HEK293T (cell line): ENCODE measurements at places on chromosomes 1 and 21.

GRCh38 chr21:28592205-28592865, 400.3 kb downstream of the LTN1 start:
- no peak for DNase-seq

GRCh38 chr1:218363141-218363540, 18.0 kb downstream of the TGFB2 start:
- no peak for DNase-seq

GRCh38 chr1:94039871-94040569, 80.9 kb downstream of the ABCA4 start:
- no peak for DNase-seq

- DNase-seq = no peak
These were observed 64.2 kb upstream of the ADAM30 start for GRCh38 chr1:119960501-119960900.

GRCh38 chr1:234756066-234756774, 146.2 kb upstream of the IRF2BP2 start:
- DNase-seq = no peak

DNA sequence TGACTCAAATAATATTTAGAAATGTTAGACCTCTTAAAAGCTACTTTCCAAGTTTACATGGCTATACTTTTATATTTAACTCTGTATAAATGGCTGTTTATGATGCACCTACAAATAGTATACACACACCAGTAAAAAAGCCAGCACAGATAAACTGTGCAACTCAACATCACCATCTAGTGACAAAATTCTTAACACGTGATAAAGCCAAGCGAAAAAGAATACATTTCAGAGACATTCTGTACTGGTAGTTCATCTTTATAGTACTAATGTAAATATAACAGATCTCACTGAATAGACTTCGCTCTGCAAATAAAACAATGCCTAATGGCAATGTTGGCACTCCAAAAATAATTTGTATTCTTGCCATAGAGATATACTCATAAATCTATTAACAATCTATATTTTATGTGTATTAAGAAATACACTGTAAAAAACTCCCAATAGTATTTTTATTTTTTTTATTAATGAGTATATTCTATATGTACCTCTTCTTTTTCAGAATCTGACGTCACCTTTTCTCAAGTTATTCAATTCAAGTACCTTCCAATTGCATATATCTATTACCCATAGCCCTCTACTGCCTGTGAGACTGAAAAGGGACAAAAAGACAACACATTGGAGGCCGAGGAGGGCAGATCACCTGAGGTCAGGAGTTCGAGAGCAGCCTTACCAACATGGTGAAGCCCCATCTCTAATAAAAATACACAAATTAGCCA, 100.2 kb downstream of the DPYD start:
- peak; percentile 14 for DNase-seq

DNA sequence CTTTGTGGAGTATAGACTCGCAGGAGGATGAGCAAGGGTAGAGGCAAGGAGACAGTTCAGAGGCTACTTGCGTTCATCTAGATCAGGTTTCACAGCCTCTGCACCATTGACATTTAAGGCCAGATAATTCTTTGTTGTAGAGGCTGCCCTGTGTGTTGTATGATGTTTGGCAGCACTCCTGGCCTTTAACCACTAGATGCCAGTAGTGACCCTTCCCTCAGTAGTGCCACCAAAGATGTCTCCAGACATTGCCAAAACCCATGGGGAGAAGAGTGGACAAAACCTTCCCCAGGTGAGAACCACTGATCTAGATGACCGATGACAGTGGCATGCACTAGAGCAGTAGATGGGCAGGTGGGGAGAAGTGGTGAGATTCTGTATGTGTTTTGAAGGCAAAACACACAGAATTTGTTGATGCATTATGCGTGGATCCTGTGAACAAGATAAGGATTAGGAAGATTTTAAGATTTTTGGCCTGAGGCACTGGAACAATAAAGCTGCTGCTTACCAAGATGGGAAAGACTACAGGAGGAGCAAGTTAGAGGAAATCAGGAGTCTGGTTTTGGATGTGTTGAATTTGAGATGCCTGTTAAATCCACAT, 9.9 kb upstream of the COG2 start:
- peak; percentile 61 for DNase-seq

- DNase-seq = no peak
These were observed 55.6 kb downstream of the TCP10L start for GRCh38 chr21:32529679-32530078.

DNA sequence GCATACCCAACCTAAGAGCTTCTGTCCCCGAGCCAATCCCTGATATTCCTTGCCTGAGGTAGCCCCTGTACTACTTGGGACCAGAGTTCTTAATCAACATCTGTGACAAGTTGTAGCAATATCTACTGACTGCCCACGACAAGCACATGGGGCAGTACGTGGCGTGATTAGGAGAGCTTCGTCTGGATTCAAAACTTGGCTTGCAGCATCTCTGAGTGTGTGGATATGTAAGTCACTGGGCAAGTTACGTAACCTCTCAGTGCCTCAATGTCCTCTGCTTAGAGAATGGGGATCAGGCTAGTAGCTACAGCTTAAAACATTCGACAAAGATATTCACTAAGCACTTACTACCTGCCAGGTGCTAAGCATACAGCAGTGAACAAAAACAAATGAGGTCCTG, 5.0 kb downstream of the HSPG2 start:
- no peak for DNase-seq

- no peak for DNase-seq
These were observed 19.9 kb downstream of the TLR5 start for GRCh38 chr1:223123011-223123610.

DNA sequence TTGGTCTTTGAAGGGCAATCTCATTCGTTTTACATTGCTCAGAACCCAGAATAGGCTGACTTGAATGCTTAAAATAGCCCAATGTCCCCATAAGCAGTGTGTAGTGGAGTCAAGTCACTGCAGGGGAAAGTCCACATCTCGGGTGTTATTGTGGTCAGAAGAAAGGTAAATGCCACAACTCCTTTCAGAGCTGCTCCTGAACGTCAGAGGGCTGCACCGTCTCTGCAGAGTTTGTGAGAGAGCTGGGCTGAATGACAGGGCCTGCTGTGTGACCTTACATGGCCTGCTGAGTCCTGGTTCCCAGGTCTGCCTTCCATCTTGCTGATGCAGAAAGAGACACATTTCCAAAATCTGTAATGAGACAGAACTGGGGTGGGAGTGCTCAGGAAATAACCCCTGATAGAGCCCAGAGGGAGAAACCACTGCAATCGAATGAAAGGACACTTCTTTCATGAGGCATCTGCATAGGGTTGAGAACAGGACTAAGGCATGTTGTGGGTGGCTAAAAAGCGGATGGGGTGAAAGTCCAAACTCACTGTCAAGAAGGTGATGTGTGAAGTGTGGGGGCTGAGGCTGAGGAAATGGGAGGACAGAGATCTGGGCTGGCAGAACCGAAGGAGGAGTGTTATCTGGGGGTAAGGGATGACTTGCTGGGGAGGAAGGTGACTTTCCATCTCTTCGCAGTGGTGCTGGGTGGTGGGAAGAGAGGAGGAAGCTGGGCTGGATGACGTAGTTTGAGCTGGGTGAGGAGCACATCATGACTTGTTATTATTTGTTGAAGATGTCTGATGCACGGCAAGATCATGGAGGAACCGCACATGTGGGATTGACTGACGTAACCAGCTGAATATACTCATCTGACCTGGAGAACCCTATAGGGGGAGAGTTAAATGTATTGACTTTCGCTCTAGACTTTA, 33.7 kb downstream of the XCL2 start:
- DNase-seq = no peak

DNA sequence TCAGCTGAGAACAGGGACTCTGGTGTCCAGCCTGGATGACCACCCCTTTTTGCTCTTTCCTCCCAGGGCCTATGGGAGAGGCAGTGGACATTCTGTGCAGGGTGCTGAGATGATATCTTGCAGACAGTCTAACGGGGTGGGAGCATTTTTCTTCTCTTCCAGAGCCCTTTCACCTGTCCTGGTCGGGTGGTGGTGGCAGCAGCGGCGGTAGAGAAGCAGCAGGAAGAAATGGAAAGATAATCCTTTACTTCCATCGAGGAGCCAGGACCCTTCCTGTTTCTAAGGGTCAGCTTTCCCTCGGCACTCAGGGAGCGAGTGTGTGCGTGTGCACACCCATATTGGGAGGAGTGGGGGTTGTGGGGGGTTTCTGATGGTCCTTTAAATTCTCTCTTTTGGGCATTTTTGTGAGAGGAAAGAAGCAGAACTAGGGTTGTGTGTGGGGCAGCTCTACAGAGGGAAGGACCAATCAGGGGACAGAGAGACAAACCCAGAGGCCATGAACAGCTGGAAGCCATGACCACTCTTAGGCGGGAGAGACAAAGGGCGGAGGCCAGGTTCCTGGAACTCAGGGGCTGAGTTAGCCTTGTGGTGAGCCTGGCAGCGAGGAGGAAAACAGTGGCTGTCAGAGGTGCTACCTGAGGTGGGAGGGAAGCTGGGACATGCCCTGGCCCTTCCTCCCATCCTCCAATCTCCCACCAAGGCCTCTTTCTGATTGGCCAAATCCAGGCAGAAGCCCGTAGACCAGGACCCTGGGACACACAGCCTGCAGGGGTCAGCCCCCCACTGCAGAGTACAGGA, 31.2 kb upstream of the CSF3R start:
- DNase-seq = no peak

GRCh38 chr1:39328095-39328494, 123.6 kb downstream of the MACF1 start:
- no peak for DNase-seq

DNA sequence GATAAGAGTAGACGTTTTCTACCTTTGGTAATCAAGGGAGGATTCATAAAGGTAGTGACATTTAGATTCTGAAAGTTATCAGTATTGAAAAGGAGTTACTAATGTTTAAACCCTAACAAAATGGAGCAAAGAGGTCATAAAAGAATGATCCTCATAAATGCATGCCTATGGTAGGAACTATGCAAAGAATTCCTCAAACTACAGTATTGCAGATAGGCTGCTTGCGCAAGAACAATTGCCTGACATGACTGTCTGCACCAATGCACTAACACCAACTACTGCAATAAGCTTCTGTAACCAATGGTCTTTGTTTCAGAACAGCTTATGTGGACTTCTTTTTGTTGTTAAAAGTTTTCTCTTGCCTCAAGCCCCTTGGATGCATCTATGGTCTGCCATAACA, 597.3 kb upstream of the ADGRL4 start:
- DNase-seq = no peak

DNA sequence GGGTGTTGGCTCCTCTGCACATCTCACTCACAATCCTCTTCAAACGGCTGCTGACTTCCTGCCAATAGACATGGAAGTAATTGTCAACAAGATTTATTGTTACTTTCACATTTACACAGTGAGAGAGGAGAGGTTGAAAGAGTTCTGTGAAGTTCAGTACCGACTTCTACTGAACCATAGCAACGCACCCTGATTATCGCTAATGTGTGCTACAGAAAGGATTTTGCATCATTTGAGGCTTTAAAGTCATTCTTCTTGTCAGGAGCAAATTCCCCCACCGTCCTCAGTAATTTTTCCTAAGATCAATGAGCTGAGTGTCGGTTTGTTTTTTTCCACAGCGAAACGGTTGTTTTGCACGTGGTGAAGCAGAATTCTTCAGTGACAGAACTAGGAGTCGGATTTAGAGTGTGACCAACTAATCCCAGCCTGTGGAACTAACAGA, 361.0 kb downstream of the ADGRL2 start:
- no peak for DNase-seq

GRCh38 chr1:154838988-154839387, 31.1 kb downstream of the KCNN3 start:
- DNase-seq = no peak

GRCh38 chr1:159974350-159974965, 20.4 kb upstream of the SLAMF9 start:
- no peak for DNase-seq

DNA sequence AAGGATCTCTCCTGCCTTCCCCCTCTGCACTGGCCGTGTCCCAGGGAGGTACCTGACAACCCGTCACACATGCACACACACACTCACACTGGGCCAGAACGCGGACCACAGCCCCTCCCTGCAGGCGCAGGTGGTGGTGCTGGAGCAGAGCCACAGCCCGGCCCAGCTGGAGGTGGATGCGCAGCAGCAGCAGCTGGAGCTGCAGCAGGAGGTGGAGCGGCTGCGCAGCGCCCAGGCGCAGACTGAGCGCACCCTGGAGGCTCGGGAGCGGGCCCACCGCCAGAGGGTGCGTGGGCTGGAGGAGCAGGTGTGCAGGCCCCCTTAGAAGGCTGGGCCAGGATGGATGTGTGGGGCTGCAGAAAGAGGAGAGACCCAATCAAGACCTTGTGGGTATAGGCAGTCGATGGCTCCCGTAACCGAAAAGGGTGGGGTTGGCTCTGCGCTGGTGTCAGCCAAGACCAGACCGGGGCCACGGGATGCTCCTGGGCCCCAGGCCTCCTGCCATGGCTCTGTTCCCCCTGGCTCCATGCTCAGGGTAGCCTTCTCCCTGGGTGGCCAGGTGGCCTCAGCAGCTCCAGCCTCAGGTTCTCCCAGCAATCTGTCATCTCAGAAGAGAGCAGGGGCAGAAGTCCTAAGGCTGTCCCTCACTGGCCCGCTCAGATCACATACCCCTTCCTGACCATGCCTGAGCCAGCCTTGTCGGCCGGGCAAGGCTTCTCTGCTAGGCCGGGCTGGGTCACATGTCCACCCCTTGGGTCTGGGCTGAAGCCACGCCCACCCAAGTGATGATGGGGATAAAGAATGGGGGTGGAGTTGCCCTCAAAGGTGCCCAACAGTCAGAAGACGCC, 8.9 kb downstream of the MFAP2 start:
- no peak for DNase-seq

DNA sequence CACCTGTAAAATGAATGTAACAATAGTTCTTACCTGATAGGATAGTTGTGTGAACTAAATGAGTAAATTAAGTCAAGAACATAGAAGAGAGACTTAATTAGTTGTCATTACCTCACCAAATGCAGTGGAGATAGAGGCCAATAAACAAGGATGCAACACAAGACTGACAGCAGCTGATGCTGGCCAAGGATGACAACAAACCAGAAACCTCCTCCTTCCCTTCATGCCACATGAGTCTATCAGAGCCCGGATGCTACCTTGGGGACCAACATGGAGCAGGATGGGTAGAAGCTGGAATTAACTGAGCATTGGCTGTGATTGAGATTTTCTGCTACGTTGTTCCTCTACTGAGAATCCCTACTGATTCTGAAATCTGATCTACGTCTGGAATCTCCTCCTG, 30.3 kb upstream of the USP1 start:
- no peak for DNase-seq

DNA sequence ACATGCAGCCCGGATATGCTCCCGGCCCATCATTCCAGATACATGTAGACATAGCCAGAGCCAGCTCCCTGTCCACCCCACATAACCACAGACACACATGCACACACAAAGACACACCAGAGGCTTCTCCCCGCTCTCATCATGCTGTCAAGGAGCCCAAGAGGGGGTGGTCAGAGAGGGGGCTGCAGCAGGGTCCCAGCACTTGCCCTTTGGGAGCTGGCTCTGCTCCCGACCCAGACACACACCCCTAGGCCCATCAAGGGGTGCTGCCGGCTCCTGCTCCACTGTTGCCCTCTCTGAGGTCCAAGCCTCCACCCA, 2.6 kb downstream of the PTAFR start:
- DNase-seq = no peak

- no peak for DNase-seq
These were observed 1.5 kb downstream of the KCNA3 start for GRCh38 chr1:110673197-110673701.
